Activated T-helper 17 cell treated with anti-CD3 and anti-CD28 coated beads, Interleukin-2, amount 50 U/mL, for 72 hours (primary cell): ENCODE measurements at places on chromosomes 11 and 22. TPM values are rescaled to one million over a fixed set of nuclear protein-coding genes. Genes with fewer than 3 reads are reported as not detected.

DNA sequence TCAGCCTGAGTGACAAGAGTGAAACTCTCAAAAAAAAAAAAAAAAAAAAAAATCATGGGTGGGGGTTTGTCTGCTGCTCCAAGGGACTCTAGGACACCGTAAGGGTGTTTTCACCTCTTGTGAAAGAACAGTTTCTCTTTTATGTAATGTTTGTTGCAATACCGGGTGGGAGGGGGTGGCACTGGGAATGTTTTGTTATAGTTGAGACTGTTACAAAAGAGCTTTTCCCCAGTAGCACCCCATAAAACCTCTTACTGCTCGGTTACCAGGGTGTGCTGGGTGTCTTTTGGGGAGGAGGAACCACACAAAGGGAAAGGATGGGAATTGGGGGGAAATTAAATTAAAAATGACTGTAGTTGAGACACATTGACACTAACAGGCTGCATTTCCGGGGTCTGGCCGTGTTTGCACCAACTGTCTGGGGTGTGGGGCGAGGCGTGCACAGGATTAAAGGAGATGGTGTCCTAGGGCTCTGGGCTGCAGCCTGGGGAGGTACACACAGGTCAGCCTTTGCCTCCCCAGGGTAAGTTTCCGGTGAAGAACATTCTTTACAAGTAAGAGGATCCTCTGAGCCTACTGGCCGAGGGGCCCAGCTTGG is 1.6 kb downstream of the NFAM1 start:
- ATAC-seq: no peak

C22orf31 gene
- not detected for total RNA-seq

RCOR2 gene
- total RNA-seq: 0.32 TPM

CCDC85B gene
- 37.2 TPM for total RNA-seq

GRCh38 chr11:7775689-7776088 is 21.1 kb downstream of the OR5P2 start:
- no peak for ATAC-seq

GRCh38 chr11:86152006-86152862 is 83.3 kb upstream of the PICALM start:
- no peak for ATAC-seq

DNA sequence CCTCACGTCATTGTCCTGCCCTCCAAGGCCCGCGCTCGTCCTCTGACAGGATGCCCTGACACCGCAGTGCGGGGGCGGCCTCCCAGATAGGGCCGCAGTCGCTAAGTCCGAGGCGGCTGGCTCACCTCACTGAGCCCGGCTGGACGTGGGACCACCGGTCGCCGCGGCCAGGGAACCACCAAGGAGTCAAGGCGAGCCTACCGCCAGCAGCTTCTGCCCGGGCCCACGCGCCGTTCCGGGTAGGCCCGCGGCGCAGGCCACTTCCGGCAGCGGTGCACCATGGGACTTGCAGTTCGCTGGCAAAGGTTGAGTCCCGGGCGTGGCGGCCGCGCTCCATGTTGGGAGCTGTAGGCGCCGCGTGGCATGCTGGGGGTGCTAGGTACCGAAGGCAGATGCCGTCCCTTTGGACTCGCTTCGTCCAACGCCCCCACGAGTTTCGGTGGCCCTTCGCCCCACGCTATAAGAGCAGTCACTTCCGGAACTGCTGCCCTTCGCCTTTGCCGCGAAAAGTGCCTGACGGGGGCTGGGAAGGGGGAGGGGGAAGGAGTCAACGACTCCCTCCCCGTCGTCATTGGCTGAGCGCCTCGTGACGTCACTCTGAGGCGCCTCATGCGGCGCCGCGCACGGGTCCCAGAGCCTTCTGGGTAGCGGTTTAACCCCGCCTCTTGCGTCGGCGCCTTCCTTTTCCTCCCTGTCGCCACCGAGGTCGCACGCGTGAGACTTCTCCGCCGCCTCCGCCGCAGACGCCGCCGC is at the start of gene RPLP2:
RPLP2 (plus strand) TSS at position 681 of the 753 bp plus-strand sequence. CDS start 268 bp downstream, outside the sequence.
- ATAC-seq: peak; percentile 89

- no peak for ATAC-seq
Measured at GRCh38 chr11:63503492-63503891, 2.4 kb upstream of the LGALS12 start.

DNA sequence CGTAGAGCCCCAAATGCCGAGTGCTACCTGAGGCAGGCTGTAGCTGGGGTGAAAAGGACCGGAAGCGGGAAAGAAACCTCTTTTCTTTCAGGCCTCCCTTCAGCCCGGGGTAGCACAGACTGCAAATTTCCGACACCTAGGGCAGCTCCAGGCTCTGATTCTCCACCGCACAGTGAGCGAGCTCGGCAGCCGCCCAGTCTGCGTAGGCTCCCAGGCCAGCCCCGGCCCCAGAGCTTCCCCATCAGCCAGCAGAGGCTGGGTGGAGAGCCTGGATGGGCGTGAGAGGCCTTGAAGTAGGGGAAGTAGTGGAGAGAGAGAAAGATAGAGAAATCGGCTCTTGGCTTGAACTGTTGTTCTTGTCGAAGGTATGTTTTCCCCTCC is 9.3 kb upstream of the PAX6 start:
- ATAC-seq: no peak

DNA sequence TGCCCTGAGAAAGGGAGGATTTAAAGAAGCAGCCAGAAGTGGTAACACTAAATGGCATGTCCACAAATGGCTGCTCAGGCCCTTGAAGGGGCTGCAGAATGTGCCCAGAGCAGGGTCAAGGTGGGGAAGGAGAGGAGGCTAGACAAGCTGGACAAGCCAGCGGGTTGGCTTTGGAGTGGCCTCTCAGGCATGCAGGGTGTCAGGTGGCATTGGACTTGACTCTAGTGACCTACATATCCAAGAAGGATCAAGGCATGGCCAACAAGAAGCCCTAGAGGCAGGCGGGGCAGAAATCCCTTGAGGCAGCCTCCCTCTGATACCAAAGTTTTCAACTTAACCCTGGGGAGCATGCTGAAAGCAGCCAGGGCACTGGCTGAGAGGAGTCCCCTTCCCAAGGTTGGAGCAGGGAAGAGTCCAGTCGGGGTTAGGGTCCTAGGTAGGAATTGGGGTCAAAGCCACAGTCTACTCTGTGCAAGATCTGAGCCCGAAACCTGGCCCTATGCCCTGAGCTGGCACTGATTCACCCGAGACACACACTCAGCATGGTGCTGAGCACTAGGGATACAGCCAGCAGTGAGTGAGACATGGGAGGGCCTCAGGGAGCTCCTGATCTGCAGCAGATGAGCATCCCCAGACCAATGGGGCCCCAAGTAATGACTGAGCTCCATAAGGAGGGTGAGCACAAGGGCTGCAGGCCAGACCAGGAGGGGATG is 95.8 kb upstream of the ASPHD2 start:
- ATAC-seq: no peak

- no peak for ATAC-seq
Measured at GRCh38 chr11:75264971-75265370, 24.4 kb downstream of the TPBGL start.

EI24 gene
- total RNA-seq: 40.5 TPM

TBX10 gene
- not detected for total RNA-seq

- peak; percentile 84 for ATAC-seq
Measured at GRCh38 chr11:62324731-62325556, 12.3 kb upstream of the ASRGL1 start.

IFTAP gene
- total RNA-seq: 1.3 TPM

DNA sequence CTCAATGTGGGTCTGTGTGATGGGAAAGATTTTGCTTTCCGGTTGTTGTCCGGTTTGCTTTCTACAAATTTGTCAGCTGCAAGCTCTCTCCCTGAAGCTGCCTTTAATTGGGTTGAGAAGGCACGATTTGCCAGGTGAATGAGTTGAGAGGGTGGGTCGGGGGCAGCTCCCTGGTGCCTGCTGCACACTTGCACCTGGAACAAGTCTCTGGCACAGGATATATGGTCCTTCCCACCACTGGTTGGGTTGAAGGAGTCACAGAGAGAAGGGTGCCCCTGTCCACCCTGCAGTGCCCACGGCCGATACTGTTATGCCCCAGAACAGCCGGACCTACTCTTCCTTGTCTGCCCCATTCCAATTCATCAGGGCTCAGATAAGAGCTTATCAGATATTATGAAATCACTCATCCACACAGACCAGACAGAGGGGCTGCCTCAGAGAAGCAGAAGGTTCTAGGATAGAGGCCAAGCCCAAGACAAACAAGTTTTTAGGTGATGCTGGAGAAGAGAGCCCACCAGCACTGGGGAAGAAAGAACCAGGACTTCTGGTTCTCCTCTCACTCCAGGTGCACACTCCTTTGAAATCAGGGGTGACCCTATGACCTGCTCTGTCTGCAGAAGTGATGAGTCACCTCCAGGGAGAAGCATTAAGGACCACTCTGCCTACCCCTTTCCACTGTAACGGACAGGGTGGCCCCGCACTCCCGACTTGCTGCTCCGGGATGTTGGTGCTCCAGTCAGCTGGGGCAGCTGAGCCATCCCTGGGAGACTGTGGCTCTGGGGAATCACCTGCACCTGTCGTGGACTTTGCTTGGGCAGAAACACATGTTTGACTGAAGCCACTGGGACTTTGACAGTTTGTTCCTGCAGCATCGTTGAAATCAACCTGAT is 45.3 kb downstream of the RTL6 start:
- no peak for ATAC-seq

- no peak for ATAC-seq
Measured at GRCh38 chr11:110785398-110785797, 73.2 kb upstream of the ARHGAP20 start.

TEX12 gene
- 0.24 TPM for total RNA-seq

- no peak for ATAC-seq
Measured at GRCh38 chr11:95346265-95346664, 115.3 kb upstream of the SESN3 start.

DNA sequence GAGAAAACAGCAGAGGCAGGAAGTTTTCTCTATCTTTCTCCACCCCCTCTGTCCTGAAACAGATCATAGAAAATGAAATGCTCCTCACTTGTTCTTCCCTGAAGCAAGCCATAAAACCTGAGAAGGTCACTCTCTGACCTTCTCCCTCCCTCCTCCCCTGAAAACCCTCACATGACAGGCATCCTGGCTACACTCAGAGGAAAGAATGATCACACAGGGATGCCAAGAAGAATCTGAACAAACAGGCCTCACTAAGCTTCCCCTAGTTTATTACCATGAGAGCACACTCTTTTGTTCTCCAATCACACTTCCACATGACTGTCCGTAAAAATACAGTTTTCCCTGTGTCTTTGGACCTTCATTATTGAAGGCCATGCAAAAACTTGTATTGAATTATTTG is 300.1 kb downstream of the BUD13 start:
- ATAC-seq: no peak

DNA sequence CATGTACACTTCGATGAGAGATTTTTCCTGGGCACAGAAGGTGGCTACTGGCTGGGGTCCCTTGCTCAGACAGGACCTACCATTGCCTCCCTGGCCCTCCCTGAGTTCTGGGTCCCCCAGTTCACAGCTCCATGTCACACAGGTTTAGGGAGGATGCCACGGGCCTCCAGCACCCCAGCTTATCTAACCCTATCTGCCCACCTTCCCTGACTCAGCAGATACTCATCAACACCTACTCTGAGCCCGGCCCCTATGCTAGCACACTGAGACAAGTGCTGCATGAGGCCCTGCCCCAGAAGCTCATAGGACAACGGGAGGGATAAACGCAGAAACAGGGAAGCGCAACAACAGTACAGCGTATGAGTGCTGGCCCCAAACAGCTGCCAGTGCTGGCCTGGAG is 9.6 kb downstream of the NAGA start:
- ATAC-seq: no peak

- ATAC-seq: peak; percentile 87
Measured at GRCh38 chr11:112211536-112211935, 14.7 kb upstream of the PTS start.

THAP7 gene
- 19.6 TPM for total RNA-seq

DNA sequence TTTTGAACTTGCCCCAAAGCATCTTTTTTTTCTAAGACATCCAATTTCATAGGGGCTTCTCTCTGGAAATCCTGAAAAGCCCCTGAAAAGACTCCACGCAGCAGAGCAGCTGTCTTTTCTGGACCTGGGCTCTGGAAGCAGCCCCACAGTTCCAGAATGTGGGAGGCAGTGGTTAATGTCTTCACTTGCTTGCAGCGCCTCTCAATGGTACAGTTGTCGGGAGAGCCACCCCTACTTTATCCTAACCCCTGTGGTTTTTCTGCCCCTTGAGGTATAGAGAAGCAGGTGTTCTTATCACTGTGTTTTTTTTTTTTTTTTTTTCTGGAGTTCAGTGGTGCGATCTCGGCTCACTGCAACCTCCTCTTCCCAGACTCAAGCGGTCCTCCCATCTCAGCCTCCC is 83.4 kb upstream of the SORL1-AS1 start:
- ATAC-seq: no peak

TM7SF2 gene
- total RNA-seq: 19.7 TPM

GRCh38 chr22:50314455-50315288 is 7.2 kb upstream of the PLXNB2 start:
- ATAC-seq: peak; percentile 97

DNA sequence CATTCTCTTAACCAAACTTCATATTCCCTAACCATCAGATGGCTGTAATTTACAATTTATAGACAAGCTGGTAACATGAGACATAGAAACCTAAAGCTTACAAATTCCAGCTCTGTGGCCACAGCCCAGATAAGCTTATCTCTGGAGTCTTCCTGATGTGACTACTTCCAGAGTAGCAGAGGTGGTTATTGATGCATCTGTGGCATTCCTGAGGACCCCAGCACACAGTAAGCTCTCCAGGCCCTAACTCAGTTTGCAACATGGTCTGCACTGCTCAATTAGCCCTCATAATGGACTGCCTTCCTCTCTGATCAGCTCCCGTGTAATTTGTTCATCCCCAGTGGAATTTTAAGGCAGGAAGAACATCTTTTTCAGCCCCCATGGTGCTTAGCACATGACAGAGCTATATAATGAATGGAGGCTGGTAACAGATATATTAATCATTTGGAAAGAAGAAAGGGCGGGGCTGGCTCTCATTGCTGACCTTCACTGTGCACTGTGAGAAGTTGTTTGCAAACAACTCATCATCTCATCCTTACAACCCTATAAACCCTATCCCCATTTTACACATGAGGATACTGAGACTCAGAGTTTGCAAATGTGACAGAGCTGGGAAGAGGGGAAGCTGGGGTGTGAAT is 30.1 kb upstream of the KCNJ11 start:
- no peak for ATAC-seq

DNA sequence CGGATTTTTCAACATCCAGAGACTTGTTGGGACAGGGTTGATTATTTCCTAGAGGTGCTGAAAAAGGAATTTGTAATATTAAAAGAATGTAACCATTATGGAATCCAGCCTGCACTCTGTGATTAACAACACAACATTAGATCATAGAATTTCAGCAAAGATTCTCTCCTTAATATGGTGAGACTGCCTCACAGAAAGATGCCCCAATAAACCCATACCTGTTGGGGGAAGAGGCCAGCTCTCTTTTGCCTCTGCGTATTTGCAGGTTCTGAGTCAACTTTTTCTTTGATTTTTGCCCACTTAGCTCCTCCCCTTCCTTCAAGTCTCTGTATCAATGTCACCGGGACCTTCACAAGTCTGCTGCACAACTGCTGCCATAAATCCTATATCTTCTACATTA is 12.4 kb upstream of the MTMR3 start:
- peak; percentile 47 for ATAC-seq

GRCh38 chr22:38700789-38701628 is at the start of gene JOSD1:
JOSD1 (minus strand) TSS chr22:38700943; CDS start chr22:38699987, 956 bp downstream.
- ATAC-seq: peak; percentile 38

- no peak for ATAC-seq
Measured at GRCh38 chr11:10414181-10414580, 40.9 kb upstream of the AMPD3 start.

IL17REL gene
- total RNA-seq: 0.42 TPM

TEX54 gene
- total RNA-seq: 0.82 TPM
